ENCODE measurements at places on chromosomes 7 and 10.

DNA sequence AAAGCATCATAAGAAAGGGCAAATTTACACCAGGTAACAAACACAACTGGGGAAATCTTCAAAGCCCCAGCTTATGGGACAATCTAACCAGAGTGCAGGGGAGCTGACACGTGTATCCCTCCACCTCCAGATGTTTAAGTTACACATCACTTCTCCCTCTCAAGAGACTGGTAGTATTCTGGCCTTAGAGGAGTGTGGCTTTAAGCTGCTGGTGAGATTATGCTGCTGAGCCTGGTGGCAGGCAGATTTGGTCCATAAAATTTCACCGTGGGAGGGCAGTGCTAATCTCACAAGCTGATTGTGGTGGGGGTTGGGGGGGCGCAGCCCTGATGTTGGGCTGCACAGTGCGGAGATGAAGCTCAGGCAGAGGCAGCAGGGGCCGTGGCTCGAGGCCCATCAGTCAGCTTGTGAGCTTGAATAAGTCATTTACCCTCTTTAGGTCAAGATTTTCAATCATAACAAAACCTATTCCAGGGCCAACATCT, 431.0 kb upstream of the GALNT17 start:
- no peak for DNase-seq

DNA sequence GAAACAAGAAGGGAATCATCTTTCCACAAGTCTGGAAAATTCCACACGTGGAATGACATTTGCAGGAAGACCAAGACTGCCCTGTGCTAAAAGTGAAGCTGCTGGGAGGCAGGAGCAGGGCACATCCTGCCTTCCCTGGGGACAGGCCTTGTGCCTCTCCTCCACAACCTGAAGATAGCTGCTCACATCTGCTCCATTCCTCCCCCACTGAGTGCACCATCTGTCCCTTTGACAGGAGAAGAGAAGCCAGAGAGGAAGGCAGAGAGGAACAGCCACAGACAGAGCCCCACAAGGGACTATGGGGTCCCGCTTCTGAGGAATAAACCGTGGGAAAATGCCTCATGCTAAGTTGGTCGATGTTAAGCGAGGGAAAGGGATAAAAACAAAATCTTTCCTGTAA, 15.9 kb upstream of the FAM171A1 start:
- DNase-seq: no peak

GRCh38 chr10:2366264-2366931, 629.1 kb upstream of the ADARB2 start:
- DNase-seq: no peak

- DNase-seq: no peak
Measured at GRCh38 chr7:22851145-22851544, 28.5 kb upstream of the TOMM7 start.

DNA sequence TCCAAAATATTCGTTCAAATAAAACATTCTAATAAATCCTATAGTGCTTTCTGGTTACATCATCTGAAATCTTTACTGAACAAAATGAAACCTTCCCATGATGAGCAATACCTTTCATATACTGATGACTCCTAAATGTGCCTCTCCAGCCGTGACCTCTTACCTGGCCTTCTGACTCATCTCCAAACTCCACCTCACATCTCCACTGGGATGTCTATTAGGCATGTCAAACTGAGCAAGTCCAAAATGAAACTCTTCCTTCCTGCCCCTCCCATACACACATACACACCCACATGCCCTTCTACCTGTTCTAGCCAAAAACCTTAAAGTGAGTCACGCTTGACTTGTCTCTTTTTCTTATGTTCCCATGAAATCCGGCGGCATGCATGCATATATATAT, 22.9 kb downstream of the GSAP start:
- DNase-seq: no peak

DNA sequence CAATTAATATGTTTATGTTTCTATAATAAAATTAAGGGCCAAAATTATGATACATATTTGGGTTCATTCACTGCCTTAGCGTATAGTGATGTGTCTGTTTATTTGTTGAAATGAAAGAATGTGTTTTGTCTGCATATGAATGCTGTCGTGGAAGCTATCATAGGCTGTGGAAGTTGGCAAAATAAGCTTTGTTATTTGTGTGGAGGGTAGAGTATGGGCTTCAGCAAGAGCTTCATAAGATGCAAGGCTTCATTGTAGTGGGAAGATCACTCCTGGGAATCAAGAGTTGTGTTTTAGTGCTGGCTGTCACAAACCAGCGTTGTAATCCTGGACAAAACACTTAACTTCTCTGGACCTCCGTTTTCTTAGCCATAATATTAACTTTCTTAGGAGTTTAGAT, 2.5 kb downstream of the SLK start:
- no peak for DNase-seq

DNA sequence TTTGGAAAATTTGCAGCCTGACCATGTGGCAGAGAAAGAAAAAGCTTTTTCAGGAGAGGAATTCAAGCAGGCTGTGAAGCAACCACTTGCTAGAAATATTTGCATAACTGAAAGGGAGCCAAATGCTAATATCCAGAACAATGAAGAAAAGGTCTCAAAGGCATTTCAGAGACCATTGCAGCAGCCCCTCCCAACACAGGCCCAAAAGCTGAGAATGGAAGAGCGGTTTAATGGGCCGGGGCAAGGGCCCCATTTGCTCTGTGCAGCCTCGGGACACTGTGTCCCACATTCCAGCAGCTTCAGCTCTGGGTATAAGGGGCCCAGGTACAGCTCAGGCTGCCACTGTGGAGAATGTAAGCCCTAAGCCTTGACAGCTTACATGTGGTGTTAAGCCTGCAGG, 918.1 kb upstream of the POT1 start:
- no peak for DNase-seq

DNA sequence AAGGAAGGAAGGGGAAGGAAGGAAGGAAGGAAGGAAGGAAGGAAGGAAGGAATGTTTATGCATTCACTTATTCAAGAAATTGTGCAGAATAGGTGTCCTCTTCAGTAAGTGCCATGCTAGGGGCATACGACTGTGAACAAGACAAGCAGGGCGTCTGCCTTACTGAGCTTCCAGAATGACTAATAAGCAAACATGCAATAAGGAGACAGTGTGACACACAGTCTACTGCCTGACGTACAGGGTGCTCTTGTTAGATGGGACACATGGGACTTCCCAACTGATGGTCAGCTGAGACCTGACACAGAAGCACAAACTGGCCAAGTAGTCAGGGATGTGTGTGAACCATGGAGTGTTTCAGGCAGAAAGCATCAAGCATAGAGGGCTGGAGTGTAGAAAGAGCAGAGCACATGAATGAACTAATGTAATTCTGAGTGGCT, 18.2 kb downstream of the DNAJC12 start:
- no peak for DNase-seq

GRCh38 chr10:96257944-96258343, 13.4 kb downstream of the BLNK start:
- no peak for DNase-seq

GRCh38 chr10:6128591-6129251, 39.9 kb downstream of the RBM17 start:
- DNase-seq: no peak

- DNase-seq: no peak
Measured at GRCh38 chr7:115435178-115435577, 513.3 kb downstream of the MDFIC start.

- DNase-seq: no peak
Measured at GRCh38 chr7:112069879-112070321, 136.3 kb downstream of the DOCK4 start.

- DNase-seq: no peak
Measured at GRCh38 chr7:138358850-138359341, 101.2 kb upstream of the TRIM24 start.

- DNase-seq: no peak
Measured at GRCh38 chr10:48377751-48378530, 71.5 kb downstream of the MAPK8 start.

GRCh38 chr10:87544721-87545120, 40.0 kb downstream of the MINPP1 start:
- DNase-seq: no peak

DNA sequence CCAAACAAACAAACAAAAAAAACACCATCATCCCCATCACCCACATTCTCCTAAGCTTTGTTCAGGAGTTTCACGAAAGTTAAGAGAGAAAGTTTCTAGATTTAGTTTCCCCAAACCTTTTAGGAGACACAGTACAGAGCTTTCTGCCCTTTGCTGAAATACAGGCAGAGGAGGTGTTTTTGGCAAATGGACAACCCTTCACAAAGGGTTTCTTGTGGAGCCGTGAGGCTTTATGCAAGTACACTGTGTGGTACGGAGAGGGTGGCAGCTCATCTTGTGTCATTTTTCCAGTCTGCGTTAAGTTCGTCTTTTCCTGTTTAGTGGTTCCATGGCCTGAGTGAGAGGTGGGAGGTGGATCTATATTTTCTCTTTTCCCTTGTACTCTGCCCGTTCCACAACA, 215.5 kb upstream of the PRKCQ start:
- DNase-seq: no peak

DNA sequence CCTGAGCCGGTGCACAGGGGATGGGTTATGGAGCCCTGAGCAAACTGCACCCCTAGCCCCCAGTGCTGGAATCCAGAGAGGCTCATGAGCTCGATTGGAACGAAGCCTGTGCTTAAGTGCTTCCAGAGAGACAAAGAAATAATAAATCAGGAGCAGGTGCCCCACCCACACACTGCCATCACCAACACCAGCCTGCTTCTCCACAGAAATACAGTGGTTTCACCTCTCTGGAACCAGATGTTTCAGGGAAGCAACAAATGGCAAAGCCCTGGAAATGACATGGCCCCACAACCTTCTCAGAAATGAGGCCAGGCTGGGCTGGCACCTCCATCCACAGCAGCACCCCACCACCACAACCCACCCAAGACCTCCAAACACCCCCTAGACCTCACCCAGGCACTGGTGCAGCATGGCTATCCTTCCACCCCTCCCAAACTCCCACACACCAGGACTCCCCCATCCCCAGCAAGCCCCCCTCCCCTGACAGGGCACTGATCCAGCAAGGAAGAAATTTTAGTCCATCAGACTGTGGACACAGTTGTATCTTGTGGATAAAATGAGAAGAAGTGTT, 4.1 kb upstream of the SLC18A3 start:
- no peak for DNase-seq

GRCh38 chr7:114976666-114977065, 54.8 kb downstream of the MDFIC start:
- DNase-seq: no peak

- no peak for DNase-seq
Measured at GRCh38 chr10:94439275-94439861, 37.0 kb downstream of the TBC1D12 start.

GRCh38 chr7:103824251-103824650, 165.2 kb downstream of the RELN start:
- no peak for DNase-seq

- no peak for DNase-seq
Measured at GRCh38 chr10:2933071-2933470, 134.3 kb upstream of the PFKP start.

DNA sequence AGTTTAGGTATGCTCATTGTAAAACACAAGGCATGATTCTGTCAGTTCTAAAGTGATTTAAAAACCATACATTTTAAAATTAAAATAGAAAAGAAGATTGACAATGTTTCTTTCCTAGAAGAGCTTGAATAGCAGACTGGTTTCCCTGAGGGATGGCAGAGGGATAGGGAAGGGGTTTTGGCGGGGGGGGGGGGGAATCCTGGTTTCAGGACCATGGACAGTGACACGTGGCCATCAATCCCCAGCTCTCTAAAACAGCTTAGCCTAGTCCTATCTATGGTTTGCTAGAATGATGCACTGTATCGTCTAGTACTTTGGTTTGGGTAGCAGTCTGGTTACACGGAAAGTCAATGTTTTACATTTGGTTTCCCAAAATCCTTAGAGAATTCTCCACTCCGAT, 88.7 kb downstream of the PHYHIPL start:
- no peak for DNase-seq

DNA sequence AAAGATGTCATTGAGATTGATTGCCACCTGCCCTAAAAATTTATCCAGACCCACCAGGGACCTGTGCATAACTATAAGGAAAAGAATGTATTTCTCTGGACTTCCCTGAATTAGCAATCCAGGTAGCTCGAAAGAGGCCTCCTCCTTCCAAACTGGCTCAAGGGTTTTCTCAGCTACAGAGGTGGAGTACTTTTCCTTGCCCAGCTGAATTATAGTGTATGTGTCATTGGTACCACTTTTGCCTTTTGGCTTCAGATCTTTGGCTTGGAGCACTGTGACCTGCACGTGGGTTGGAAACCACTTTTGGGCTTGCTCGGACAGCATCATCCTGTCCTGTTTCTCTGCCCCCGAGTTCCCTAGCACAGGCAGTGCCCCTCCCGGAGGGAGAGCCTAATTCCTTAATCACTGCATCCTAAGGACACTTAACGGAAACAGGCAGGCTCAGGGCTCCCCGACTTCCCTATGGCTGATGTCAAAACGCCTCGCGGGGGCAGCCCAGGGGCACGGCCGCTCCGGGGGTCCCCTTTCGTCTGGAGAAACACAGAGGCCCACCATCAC, 825 bp downstream of the RAB11FIP2 start:
- no peak for DNase-seq

- DNase-seq: no peak
Measured at GRCh38 chr7:100933734-100934133, 15.6 kb upstream of the MUC3A start.

GRCh38 chr7:94008537-94008936, 4.4 kb upstream of the BET1 start:
- no peak for DNase-seq

DNA sequence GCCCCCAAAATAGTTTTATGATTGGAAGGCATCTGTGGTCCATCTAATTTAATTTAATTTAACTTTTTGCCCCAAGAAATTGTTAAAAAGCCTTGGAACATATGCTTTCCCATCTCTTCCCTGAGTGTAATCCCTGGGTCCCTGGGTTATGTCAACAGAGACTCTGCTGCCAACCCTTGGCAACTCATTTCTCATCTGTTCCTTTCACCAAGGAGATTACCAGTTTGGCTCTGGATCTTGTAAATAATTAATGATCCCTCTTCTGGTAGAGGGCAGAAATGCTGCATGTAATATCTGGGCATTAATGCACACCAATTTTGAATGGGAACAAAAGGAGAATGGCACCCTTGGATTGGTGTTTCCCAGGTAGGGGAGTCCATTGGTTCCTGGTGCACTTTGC, 514.2 kb downstream of the CCSER2 start:
- no peak for DNase-seq

- no peak for DNase-seq
Measured at GRCh38 chr10:59829024-59829423, 75.8 kb upstream of the MRLN start.

- no peak for DNase-seq
Measured at GRCh38 chr10:69891057-69891617, 89.4 kb downstream of the COL13A1 start.

DNA sequence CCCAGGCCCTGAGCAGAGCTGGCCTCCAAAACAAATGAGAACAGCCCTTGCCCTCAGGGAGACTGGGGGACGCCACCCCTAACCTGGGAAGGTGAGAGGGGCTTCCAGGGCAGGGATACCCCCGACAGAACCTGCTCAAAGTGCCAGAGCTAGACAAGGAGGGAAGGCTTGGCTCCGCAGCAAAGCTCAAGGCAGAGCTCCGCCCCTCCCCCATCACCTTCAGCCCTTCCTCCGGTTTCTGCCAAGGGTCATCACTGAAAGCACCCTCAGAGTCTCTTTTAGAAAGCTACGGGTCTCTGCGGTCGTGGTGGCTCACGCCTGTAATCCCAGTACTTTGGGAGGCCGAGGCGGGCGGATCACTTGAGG, 73.4 kb upstream of the CUX1 start:
- DNase-seq: no peak

- DNase-seq: no peak
Measured at GRCh38 chr10:103098240-103098639, 94.8 kb downstream of the NT5C2 start.

- DNase-seq: no peak
Measured at GRCh38 chr7:83819911-83820310, 171.0 kb upstream of the SEMA3E start.

- no peak for DNase-seq
Measured at GRCh38 chr7:150830937-150831336, 21.4 kb upstream of the AOC1 start.

- no peak for DNase-seq
Measured at GRCh38 chr7:158446706-158447105, 140.9 kb downstream of the PTPRN2 start.

Measured in smooth muscle cell of the brain vasculature (primary cell).